Stimulated activated CD4-positive, alpha-beta T cell treated with anti-CD3 and anti-CD28 coated beads, Interleukin-12 subunit alpha, Interleukin-12 subunit beta, amount 100 ng/mL, for 48 hours (primary cell): ENCODE measurements at places on chromosomes 1 and 21.
A peak's percentile ranks its signal among the peaks of the same experiment; 100 is the strongest.

- DNase-seq, result no peak
Measured at GRCh38 chr1:47578721-47579419, 141.0 kb downstream of the FOXD2 start.

GRCh38 chr1:157437296-157437695 is 115.0 kb downstream of the FCRL5 start:
- no peak for DNase-seq

DNA sequence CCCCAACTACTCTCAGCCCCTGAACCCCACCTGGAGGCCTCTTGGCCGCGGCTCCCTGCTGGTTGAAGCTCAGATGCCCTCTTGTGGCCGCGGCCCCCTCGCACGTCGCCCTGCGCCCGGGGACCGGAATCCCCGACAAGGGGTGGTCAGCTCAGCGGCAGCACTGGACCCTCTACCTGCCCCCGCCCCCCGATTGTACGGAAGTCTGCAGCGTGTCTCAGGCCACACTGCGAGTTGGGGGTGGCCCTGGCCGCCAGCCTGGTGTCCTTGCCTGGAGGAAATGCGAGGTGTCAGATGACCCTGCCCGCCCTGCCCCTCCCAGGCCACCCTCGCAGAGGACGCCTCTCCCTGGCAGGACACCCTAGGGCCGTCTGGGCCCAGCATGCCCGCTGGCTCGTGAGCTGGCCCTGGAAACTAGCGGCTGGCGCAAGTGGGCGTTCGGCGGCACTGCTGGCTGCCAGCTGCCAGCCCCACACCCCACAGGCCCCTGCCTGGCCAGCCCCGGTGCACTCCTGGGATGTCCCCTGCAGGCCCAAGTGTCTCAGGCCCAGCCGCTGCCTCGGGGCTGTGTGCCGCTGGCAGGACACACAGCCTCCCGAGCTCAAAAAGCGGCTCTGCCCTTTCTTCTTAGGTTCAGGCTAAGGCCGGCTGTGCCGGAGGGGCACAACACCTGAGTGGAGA is 60.8 kb downstream of the EDN2 start:
- DNase-seq, result no peak

DNA sequence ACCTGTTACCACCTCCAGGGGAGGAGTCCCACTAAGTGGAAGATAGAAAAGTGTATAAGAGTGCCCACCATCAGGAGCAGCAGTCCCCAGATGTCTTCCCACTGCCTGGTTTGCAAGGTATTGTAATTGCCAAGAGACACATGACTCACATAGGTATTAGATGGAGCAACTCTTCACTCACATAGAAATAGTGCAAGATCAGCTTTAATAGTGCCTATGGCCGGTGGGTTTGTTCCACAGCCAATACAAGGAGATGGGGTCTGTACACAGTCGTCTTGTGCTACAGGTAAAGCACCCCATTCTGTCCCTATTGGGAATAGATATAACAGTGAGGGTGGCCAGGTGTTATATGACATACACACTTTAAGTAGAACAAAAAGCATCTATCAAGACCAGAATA is 18.6 kb upstream of the GBP5 start:
- no peak for DNase-seq

DNA sequence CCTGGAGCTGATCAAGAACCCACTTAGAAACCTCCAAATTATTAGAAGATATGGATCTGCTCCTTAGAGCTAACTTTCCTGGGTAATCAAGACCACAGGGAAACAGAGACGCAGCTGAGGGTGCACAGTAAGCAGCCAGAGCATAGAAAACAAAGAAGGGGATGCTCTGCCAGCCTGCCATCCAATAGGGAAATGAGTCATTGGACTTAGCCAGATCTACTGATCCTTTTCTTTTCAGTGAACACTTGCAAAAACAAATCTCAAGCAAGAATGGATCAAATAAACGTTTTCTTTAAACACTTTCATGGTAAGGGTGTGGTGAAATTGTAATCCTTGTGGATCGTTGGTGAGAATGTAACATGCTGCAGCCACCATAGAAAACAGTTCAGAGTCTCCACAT is 474.0 kb downstream of the LTN1 start:
- DNase-seq, result no peak

- no peak for DNase-seq
Measured at GRCh38 chr1:77966291-77966690, 12.6 kb downstream of the FUBP1 start.

DNA sequence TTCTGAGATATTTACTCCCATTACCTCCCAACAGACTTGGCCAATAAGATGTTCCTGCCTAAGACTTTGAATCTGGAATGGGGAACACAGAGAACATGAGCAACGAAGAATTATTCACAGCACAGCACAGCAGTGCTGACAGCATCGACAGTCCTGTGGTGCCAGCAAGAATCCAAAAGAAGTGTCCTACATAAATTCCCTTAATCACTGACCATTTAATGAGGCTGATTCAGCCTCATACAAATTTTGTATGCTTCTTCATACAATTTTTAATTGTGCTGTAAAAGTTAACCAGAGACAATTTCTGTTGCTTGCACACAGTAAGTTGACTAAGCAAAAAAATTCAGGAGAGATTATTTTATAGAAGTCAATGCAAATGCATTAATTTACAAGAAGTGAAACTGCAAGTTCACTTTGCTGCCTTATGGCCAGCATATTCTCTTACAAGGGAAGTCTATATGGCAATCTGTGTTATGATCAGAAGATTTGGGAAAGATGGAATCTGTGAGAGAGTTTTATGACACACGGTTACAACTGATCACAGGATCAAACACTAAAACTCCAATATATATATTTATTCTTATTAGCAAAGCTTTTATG is 855.9 kb downstream of the LTN1 start:
- no peak for DNase-seq

DNA sequence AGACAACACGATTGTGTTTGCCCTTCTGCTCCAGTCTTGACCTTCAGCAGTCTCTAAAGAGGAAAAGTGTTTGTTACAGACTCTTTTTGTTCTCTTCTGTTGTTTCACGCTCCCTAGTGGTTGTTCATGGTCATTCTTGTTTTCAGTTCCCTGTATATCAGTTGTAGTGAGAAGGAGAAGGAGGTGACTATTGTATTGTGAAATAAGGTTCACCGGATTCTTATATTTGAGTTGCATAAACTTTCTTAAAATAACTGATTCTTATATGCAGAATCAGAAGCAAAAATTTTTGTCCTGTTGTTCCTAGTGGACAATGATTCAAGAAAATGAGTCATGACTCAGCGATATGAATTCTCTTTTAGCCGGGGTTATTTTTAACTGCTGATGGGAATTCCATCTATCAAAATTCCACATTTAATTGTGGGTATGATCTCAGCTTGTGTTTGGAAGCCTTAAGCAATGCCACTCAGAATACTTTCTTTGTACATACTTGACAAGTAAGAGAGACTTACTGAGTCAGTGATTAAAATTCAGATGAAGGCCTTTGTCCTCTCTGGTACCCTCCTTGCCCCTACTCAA is 152.2 kb downstream of the CLEC20A start:
- DNase-seq, result no peak

DNA sequence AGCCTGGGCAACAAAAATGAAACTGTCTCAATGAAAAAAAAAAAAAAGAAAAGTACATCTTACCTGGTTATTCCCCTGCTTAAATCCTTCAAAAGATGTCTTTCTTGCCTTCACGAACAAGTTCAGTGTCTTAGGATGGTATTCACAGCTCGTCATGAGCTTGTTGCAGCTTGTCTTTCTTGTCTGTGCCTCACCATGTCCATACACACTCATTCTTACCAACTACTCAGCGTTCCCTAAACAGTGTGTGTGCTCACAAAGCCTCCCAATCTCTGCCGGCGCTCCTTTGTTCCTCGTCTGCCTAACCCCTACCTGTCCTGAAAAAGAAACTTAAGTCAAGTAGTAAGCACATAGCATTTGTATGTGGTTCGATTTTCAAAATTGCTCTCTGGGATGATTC is 31.1 kb downstream of the UBE4B start:
- no peak for DNase-seq

- no peak for DNase-seq
Measured at GRCh38 chr1:157521056-157521455, 31.3 kb downstream of the FCRL5 start.

DNA sequence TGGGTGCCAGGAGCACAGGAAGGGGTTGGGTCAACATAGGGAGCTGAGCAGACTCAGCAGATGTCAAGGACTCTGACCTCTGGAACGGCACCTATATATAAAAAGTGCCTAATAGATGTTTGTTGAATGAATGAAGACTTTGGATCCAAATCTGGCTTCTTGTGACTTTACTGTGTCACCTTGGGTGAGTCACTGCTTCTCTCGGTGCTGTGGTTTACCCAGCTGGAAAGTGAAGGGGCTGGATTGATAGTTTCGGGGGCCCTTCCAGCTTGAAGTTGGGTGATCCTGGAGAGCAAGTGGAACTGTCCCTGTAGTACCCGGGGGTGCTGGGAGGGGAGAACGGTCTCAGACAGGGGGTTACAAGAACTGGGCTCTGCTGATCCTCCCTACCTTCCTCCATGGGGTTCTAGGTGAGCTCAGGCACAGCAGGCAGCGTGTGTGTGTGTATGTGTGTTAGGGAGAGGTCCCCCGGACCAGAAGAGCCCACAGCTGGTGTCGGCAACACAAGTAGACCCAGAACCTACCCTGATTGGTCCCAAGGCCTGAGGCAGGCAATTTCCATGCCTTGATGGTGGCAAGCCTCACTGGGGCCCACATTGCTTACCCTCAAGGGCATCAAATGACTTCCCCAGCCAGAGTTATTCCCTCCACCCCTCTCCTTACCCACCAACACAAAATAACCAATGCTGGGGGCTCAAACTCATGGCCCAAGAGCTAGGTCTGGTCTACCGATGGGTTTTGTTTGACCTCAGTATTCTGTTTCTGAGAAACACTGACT is 5.5 kb upstream of the PADI1 start:
- DNase-seq, result no peak

DNA sequence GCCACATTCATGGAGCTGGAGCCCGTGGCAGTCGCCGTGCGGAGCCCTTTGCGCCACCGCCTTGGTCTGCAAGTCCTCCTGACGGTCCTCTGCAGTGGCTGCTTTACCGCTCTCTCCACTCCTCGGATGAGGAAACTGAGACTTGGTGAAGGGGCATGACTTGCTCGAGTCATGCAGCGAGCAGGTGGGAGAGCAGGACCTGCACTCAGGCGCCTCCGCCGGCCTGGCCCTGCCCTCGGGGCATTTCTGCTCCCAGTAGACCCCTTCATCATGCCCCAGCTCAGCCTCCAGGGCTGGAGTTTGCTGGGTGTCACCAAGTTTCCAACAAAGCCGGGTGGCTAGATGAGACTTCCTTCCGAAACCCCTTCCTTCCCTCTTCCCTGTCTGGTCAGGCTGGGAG is 100.0 kb upstream of the TARDBP start:
- no peak for DNase-seq

- DNase-seq, result no peak
Measured at GRCh38 chr1:88701275-88701674, 17.2 kb downstream of the PKN2 start.

GRCh38 chr1:35129080-35129479 is 49.9 kb downstream of the ZMYM1 start:
- DNase-seq, result no peak

GRCh38 chr1:180000575-180000974 is 46.0 kb downstream of the CEP350 start:
- DNase-seq, result no peak

DNA sequence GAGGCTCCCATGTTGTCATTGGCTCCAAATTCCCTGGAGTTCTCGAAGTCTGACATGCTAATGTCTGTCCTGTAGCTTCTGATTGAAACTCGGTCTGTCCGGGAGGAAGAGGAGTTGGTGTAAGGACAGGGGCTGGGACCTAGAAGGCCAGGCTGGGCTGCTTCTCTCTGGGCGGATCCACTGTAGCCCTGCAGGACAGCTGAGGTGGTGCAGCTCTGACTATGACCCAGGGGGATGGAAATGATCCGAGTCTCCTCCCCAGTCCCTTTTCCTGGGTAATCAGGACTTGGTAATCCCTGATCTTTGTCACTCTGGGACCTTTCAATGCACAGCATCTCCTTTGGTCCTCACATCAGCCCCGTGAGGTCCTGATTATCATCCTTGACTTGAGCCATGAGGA is 10.0 kb upstream of the FCMR start:
- DNase-seq, result no peak

DNA sequence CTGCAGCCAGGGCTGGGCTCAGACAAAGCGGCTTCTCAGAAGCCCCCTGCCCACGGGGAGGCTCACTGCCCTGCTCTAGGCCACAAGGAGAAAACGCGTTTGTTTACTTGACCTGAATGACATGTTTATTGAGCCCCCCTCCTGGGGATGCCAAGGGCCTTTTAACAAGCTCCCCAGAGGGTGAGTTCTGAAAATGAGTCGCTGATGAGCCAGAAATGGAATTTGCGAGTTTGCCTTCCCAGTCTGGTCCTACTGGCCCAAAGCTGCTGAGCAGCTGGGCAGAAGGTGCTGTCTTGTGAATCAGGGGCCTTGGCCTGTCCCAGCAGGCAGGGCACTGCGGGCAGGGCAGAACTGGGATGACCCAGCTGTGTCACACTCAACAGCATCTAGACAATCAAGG is 120.6 kb downstream of the SYF2 start:
- no peak for DNase-seq

DNA sequence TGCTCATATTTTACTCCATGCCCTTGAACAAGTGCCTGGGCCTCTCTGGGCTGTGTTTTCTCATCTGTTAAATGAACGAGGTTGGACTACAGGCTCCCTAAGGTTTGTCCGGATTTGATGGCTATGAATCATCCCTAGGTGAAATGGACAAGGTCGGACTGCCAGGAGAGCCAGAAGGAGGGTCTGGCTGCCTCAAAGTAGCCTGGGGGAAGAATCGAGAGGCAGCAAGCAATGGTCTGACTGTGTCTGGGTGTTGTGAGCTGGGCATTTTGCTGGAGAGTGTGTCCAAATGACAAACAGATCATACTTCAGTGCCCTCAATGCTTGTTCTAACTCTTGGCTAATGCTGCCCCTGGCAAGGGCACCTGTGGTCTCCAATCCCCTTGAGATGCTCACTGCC is 730.9 kb downstream of the PTPRU start:
- no peak for DNase-seq

DNA sequence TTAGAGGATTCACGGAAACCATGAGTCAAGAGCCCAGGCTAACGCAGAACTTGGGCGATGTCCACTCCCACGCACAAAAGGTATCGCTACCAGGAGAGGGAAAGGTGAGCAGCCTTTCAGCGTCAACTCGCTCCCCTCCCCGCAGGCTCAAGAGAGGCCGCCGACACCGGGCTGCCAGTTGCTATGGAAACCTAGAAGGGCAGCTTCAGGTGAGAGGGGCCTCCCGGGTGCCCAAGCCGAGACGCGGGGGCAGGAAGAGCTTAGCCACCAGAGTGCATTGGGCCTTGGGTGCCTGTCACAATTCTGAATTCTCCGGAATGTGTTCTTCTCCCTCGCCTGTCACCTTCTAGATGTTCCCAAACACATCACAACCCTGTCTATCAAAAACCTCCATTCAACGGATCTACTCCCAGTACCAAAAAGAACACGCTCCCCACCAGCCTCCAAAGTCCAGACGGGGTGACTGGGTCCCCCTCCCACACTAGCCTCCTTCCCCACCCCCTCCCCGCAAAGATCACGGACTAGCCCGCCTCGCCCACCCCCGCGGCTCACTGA is 694 bp downstream of the MEAF6 start:
- DNase-seq, result peak; percentile 48

DNA sequence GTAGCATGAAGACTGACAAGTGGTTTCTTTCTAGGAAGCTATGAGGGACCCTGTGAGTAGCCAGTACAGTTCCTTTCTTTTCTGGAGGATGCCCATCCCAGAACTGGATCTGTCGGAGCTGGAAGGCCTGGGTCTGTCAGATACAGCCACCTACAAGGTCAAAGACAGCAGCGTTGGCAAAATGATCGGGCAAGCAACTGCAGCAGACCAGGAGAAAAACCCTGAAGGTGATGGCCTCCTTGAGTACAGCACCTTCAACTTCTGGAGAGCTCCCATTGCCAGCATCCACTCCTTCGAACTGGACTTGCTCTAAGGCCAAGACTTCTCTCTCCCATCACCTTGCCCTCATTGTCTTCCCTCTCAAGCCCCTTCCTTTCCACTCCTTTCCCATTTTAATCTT is 3.4 kb upstream of the GABPB2 start:
- DNase-seq, result no peak
